ENCODE measurements at places on chromosomes 3 and 15.

- no peak for DNase-seq
Measured at GRCh38 chr3:93969997-93970396, 3.7 kb downstream of the PROS1 start.

DNA sequence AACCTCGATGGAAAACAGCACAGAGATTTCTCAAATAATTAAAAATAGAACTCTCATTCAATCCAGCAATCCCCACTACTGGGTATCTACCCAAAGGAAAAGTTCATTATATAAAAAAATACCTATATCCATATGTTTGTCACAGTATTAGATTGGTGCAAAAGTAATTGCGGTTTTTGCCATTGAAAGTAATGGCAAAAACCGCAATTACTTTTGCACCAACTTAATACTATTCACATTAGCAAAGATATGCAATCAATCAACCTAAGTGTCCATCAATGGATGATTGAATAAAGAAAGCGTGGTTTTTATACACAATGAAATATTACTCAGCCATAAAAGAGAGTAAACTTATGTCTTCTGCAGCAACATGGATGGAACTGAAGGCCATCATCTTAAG, 12.2 kb upstream of the CCDC54 start:
- DNase-seq, result no peak

- no peak for DNase-seq
Measured at GRCh38 chr3:141553055-141553454, 66.2 kb downstream of the RASA2 start.

GRCh38 chr3:17032407-17033034, 147.8 kb downstream of the PLCL2 start:
- DNase-seq, result no peak

- no peak for DNase-seq
Measured at GRCh38 chr3:186526256-186526606, 17.9 kb downstream of the CRYGS start.

DNA sequence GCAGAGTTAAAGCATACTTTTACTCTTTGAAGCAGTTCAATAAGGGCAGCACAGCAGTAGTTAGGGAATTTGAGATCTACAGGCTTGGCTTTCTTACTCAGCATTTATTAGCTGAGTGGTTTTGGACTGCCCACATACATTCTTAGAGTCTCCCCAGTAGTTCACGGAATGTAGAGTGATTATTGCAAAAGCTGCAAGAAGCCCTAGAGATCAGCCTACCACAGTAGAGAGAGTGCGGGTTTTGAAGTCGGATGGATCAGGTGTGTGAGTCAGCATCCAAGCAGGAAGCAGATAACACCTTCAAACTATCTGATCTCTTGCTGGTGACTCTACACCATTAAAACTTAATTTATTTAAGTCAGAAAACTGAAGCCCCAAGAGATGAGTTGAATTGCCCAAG, 171.9 kb downstream of the SYNPR start:
- DNase-seq, result no peak

GRCh38 chr3:169498336-169498735, 165.2 kb downstream of the MECOM start:
- no peak for DNase-seq

DNA sequence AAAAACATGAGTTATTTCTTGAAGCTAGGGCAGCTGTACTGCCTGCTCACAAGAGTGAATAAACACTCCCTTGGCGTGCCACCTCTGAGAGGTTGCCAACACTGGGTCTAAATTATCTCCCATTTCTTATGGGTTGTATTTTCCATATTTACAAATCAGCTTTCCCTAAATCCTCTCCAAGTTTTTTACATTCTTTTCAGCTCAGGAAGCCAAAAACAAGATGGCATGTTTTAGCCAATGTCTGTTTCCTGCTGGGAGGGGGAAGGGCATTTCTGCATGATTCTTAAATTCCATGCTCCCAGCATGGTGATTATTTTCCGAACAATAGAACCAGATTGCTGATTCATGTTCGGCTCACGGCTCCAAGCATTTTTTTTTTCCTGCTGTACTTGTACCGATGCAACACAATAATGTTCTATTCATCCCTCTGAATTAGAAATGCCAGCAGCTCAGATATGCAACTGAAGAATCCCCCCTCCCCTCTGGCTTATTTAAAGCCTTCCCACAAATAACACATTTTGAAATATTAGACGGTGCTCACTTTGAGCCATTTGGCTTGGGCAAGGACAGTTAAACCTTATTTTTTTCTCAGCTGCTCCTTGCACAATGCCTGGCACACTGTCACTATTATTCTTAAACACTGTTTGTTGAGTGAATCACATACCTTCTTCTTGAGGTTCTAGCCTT, 252.5 kb downstream of the THRB start:
- no peak for DNase-seq

- no peak for DNase-seq
Measured at GRCh38 chr3:186142393-186142932, 33.6 kb upstream of the ETV5 start.

GRCh38 chr3:99172736-99173657, 271.5 kb upstream of the DCBLD2 start:
- no peak for DNase-seq

All from stimulated activated CD8-positive, alpha-beta memory T cell treated with anti-CD3 and anti-CD28 coated beads, Interleukin-7, amount 100 ng/mL, for 1 hour (primary cell).